WTC11 (cell line): ENCODE measurements at places on chromosomes 1 and 21.
A peak's percentile ranks its signal among the peaks of the same experiment; 100 is the strongest.

DNA sequence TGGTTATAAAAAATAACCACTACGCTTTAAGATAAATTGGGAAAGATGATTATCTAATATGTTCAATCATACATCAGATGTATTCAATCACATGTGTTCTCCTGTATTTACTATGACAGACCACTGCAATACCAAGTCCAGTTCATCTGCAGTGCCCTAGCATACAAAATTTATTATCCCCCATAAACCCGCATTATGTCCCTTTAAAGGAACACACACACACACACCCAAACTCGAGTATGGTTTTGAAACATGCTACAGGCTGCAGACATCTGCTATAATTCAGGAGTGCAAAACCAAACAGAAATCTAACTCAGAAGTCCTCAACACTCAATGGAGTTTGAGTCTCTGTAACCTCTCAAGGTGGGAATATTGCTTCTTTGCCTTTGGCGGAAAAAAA lies 14.9 kb downstream of the ODF2L start:
- DNase-seq, result no peak

DNA sequence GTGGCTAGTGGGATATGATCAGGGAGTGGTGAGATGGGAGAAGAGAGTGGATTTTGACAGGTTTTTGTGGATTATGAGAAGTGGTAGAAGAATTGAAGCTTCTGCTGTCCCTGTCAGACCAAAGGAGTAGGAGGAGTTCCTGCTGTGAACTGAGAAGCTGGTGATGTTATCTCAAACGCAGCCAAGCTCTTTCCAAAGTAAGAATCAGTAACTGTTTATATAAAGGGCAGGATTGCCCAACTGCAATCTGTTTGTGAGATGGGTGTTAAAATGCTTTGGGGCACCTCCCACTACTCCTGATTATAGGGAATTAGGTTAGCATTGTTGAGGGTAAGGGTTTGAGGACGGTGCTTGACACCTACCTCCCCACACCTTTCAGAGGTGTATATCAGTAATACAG lies 60.5 kb upstream of the USP25 start:
- DNase-seq, result no peak

DNA sequence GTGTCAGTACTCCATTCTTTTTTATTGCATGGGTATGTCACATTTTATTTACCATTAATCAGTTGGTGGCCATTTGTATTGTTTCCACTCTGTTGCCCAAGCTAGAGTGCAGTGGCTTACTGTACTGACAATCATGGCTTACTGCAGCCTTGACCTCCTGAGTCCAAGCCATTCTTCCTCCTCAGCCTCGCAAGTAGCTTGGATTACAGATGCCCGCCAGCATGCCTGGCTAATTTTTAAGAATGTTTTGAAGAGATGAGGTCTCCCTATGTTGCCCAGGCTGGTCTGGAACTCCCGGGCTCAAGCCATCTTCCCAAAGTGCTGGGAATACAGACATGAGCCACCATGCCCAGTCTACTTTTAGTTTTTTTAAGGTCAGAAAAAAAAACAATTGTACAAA lies 813 bp upstream of the SFT2D2 start:
- no peak for DNase-seq

- peak; percentile 48 for DNase-seq
These were observed at the start of gene NT5C1A for GRCh38 chr1:39671793-39672550. Gene NT5C1A (minus strand): TSS chr1:39672107. CDS start chr1:39672038, 69 bp downstream.

DNA sequence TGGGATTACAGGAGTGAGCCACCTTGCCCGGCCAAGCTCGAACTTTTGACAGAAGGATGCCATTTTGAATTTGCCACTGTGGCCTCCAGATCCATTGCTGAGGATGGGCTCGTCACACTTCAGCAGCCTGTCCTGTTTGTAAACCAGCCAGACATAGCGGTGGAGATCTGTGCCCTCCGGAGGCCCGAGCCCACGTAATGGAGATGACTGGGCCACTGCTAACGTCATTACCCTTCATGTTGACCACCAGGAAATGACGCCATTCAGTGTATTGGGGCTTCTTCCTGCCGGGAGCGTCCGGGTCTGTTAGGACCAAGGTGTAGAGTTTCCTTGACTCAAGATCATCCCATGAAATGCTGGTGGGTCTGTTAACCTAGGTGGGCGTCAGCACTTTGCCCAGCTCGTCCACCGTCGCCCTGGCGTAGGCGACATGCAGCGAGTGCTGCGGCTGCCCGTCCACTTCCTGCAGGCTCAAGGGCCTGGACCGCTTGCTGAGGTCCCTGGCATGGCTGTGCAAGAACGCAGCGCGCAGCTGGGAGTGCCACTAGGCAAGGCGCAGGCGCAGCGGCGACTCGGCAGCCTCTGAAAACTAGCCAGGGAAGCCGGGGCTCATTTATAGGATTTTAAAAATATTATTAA lies 40.8 kb downstream of the PTPRC start:
- DNase-seq, result no peak

DNA sequence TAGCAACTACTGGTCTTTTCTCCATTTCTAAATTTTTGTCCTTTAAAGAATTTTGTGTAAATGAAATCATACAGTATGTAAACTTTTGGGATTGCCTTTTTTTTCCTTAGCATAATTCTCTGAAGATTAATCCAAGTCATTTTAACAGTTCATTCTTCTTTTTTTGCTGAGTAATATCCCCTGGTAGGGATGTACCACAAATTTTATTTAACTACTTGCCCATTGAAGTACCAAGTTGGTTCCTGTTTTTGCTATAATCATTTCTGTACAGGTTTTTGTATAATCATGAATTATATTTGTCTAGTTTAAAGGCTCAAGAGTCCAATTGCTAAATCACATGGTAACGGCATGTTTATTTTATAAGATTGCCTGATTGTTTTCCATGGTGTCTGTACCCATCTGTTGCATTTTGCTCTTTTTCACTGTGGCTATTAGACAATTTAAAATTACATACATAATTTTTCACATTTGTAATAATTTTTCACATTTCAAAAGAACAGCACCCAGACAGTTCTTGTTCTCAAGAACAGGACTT lies 891.1 kb downstream of the USP25 start:
- DNase-seq, result no peak

- no peak for DNase-seq
These were observed 70.7 kb upstream of the ZNF644 start for GRCh38 chr1:91092503-91092902.

GRCh38 chr1:90074970-90075391 lies 80.1 kb downstream of the ZNF326 start:
- DNase-seq, result no peak

DNA sequence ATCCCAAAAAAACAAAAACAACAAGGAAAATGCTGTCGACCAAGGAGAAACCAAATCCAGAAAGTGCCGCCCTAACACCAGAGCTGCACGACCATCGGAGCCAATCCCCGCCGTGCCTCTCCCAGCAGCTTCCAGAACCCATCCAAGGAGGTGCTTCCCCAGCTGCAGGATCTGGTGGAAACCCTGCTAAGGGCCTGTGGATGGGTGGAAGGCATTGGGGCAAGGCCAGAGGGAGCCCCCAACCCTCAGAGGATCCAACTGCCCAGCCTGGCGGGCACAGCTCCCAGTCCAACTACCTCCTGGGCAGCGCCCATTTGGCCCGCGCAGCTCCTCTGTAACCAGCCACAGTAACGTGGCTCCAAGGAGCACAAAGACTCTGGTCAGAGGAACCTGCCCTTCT lies 81.6 kb downstream of the NPHP4 start:
- no peak for DNase-seq

- DNase-seq, result no peak
These were observed 317.1 kb downstream of the DPYD start for GRCh38 chr1:97603776-97604175.

- DNase-seq, result peak; percentile 92
These were observed 1.5 kb downstream of the TRIM62 start for GRCh38 chr1:33180226-33180910.

DNA sequence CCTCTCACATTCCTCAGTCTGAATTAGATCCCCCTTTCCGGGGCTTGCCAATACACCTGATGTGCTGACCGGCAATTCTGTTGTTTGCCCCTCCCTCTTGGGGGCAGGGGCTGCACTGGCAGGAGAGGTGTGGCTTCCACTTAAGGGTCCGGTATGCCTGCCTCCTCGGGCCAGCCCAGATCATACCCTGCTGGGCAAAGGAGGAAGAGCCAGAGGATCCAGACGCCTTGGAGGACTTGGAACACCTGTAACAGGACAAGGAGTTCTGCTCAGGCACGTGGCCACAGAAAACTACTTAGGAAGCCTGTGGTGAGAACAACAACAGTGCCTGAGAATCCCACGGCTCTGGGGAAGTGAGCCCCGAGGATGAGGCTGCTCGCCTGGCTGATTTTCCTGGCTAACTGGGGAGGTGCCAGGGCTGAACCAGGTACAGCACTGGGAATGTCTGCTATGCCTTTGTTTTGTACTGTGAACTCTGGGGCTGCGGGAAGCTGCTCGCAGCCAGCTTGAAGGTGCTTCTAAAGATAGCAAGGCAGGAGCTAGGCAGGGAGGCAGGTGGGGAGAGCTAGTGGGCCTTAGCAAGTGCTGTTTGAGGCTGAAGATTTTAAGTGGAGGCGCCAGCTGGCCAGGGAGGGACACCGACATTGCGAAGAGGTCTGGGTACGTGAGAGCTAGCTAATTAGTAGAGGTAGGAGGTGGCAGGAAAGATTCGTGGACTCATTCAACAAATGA lies at the start of gene SMPDL3B:
TSS of gene SMPDL3B (plus strand) at position 183 of the 732 bp plus-strand sequence. CDS start at position 367, 184 bp downstream.
- DNase-seq, result peak; percentile 87

DNA sequence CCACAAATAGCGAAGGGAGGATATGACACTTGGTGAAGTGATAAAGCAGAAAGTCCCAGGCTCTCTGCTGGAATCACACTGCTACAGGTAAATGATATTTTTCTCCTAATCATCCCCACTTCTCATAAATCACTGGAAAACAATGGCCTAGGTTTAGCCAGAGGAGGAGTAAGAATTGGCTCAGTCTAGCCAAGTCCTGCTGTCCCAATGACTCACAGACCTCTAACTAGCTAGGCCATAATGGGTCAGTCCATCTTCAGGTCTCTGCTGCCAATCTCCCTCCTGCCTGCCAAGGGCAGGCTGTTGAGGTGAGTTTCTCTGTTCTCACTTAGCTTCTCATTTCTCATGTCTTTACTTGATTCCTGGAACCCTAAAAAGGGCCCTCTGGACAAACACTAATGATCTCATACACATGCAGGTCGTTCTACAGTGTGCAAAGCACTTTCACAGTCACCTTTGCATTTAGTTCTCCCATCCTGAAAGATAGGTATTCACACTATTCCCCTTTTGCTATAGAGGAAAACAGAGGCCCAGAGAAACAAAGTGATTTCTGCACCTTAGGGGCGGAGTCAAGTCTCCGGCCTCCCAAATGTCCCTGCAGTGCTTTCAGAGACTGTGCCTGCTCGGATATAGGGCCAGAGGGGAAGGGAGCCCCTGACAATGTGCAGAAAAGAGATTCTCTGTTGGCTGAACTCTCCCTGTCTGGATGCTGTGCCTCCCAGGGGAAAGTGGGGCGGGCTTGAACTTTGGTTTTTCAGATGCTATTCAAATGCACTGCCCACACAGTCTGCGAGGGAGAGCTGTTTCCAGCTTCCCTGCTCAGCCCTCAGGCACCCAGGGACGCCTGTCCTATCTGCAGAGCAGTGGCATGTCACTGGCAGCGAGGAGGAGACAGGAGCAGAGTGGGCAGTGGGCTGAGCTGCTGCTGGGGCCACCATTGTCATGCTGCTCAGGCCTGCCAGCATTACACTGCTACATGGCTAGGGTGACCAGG lies 3.9 kb upstream of the CDK18 start:
- DNase-seq, result no peak

DNA sequence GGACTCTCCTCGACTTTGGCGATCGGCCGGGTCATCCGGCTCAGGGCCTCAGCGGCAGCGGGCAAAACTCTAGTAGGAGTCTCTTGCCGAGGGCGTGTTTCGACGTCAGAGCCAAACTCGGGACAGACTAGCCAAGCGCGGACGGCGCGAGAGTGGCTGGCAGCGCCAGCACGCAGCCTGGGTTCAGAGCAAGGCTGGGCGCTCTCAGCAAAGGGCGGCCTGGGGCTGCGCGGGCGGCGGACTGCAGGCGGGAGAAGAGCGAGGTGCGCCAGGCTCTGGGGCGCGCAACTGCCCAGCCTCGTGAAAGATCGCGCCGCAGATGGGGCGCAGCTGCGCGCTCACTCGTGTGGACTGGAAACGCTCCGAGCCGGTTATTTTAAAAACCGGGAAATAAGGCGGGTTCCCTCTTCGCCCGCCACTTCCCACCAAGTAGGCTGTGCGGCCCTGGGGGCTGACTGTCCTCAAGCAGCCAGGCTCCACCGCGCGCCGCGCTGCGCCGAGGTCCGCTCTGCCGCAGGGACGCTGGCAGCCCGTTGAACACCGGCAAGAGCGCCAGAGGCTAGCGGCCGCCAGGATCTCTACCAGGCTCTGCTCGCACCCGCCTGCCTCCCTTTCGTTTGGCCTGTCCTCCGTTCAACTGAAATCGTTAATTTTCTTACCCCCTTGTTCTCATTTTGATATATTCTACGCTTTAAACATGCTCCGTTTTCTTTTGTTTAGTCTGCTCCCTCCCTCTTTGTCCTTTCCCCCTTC lies 2.4 kb downstream of the ALX3 start:
- DNase-seq, result peak; percentile 61

DNA sequence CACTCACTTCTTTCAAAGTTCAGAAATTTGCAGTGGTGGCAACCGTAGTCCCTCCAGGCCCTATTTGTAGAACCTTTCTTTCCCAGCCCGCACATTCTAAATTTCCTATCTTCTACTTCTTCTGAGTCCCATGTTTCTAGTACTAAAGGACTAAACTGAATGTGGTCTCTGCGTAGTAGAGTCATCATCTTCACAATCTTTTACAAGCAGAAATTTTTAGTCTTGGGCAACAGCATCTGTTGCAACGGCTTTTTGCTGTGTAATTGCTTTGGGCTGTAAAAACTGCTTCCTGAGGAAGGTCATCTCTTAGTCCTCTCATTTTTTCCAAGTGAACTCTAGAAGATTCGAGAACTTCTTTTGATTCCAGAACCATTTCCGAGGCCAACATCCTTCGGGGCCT lies 23.9 kb downstream of the VAV3 start:
- DNase-seq, result no peak

DNA sequence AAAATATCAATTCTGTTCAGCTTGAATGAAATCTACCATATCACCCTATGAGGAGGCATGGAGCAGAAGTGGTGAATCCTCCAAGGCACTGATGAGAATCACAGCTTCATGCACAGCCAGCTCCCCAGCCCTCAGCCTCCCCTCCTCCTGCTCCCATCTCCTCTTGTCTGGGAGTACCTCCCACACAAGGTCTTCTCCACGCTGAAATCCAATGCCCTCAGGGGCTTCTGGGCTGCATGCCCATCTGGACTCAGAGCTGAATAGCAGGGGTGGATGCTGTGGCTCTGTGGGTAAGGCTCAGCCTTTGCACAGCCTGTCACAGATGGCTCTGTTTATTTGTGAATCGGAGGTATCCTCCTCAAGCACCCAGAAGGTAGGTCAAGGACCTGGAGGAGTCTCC lies 48.6 kb downstream of the KCNC4 start:
- DNase-seq, result no peak

- no peak for DNase-seq
These were observed 6.7 kb upstream of the IL10RB start for GRCh38 chr21:33259428-33259827.

- no peak for DNase-seq
These were observed 2.2 kb upstream of the RHEX start for GRCh38 chr1:206050655-206051235.
